Kidney (tissue), 22 donors: ENCODE measurements at places on chromosomes 5 and 9. TPM values are rescaled to one million over a fixed set of nuclear protein-coding genes. Genes with fewer than 3 reads are reported as not detected.

- DNase-seq, result no peak
These were observed 29.9 kb downstream of the ACSL6 start for GRCh38 chr5:131981516-131981915.

DNA sequence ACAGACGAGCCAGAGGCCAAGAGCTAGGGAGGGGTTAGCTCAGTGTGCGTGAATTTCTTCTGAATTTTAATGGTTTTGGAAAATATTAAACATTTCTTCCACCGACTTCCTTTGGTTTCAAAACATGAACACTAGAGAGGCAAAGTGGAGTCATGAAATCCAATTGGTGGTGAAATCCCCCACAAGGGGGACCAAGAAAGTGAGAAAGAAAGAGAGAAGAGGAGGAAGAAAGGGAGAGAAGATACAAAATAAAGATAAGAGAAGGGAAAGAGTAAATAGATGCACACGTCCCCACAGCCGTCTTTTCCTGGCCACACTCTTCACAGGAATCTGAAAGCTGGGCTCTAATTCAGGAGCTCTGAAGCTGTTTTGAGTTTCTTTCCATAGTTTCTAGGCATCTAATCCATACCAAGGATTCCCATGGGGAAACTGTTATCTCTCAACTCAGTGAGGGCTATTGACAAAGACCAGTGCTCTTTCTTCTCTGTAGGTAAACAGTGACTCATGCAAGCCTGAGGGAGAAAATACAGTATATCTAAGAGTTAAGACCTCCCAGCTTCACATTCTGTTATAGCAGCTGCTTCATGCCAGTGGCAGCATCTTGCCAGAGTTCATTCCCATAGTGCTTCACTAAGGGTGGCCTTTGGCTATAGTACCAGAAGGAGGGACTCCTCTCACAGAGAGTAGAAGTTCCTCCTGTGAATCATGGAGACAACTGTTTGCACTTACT, 115.8 kb upstream of the LIFR start:
- no peak for DNase-seq

GRCh38 chr9:37408933-37409710, 13.4 kb upstream of the GRHPR start:
- DNase-seq, result no peak

- DNase-seq, result no peak
These were observed 27.7 kb downstream of the TUT7 start for GRCh38 chr9:86326536-86326935.

DNA sequence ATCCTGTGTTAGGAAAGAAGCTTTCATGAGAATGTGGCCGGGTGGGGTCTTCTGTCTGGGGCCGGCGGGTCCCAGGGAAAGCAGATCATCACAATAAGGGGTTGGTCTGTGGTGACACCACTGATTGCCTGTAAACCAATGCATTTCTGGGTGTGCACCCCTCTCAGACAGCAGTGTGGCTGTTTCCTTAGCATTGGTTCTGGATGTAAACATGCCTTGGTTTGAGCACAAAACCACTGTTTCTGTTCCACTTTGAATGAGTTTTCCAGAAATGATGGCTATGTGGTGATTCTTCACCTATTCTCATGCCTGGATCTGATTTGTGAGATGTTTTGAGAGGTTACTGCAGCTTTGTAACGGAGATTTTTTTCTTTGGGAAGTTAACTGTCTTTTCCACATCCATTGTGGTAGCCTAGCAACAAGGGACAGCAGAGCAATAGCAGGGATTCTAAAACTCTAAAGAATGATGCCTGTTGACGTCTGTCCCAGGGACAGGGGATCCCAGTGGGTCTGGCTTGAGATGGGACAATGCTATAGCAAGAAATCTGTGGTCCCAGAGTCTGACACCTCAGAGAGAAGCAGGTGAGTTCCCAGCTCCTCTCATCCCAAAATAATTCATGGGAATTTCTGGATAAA, at the start of gene CCDC192:
Gene CCDC192, plus strand, starts transcription at position 466 of the 636 bp plus-strand sequence. Its CDS starts 55 bp downstream, at position 521.
- DNase-seq, result no peak

GRCh38 chr9:123657941-123658340, 272.0 kb downstream of the DENND1A start:
- DNase-seq, result no peak

GRCh38 chr5:155921621-155922020, 405.3 kb upstream of the SGCD start:
- no peak for DNase-seq

DNA sequence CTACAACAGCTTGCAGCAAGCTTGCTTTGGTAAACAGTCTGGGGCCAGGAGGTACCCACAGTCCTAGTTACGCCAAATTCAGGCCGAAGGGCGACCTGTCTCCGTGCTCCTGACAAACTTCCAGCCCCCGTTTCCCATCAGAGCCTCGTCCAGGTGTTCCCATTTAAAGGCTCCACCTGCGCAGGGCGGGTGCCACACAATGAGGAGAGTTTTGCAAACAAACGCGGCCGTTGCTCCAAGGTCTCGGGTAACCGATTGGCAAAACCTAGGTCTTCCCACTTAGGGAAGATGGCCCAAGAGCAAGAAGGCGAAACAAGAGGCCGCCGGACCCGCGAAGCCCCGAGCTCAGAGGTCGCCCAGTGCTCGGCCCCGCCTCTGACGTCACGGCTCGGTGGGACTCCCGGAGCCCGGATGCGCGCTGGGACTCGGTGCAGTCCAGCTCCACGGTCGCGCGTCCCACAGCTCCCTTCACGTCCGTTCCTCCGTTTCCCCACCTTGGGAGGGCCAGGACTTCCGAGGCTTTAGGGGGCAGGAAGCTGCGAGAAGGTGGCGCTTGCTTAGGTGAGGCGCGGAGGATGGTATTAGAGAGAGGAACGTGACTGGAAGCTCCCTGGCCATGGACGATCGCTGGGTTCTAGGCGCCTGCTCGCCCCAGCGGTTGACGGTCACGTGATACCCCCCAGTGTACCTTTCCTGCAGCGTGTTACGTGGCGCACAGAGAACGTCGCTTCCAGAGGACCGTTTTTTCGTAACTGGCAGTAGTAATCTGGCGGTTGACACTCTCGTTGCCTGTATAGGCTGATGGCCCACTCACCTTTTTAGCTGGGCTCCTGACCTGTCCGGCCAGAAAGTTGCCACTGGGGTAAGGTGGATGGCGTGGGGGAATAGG, 41.8 kb upstream of the KDM4C start:
- peak; percentile 68 for DNase-seq

DNA sequence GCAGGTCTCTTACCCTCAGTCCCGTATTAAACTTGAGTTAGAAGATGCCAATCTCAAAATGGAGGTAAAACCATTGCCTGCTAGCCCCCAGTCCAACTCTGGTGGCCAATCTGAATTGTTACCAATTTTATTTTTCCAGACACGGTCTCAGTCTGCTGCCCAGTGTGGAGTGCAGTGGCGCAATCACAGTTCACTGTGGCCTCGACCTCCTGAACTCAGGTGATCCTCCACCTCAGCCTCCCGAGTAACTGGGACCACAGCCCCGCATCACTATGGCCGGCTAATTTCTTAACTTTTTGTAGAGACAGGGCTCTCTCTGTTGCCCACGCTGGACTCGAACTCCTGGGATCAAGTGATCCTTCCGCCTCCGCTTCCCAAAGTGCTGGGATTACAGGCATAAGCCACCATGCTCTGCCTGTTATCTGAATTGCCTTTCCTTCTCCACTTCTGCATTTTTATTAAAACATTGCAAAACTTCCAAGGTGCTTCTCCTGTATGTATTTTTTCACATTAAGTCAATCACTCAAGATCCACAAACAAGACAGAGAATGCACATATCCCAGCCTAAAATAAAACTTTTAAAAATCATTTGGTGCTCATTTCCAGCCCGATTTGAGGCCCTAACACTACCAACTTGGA, 2.3 kb downstream of the FANCC start:
- DNase-seq, result no peak

GRCh38 chr9:19233344-19233743, 2.9 kb downstream of the DENND4C start:
- DNase-seq, result no peak

GRCh38 chr5:441996-442334, 1.0 kb upstream of the EXOC3 start:
- no peak for DNase-seq

GRCh38 chr9:13171261-13171660, 108.2 kb downstream of the MPDZ start:
- no peak for DNase-seq

DNA sequence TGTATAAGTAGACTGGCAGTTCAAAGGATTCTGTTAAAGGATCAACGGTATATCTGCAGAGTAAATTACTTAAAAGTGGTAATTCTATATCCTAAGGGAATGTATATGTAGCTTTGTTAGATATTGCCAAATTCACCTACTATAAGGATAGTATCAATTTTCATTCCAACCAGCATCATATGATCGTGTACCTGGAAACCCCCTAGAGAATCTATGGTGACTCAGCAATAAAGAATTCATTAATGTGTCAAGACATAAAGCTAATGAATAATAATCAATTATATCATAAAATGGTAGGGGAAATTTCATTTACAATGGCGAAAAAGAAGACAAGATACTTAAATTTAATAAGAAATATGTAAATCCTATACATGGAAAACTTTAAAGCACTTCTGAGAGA, 234.1 kb upstream of the ACTBL2 start:
- DNase-seq, result no peak

DNA sequence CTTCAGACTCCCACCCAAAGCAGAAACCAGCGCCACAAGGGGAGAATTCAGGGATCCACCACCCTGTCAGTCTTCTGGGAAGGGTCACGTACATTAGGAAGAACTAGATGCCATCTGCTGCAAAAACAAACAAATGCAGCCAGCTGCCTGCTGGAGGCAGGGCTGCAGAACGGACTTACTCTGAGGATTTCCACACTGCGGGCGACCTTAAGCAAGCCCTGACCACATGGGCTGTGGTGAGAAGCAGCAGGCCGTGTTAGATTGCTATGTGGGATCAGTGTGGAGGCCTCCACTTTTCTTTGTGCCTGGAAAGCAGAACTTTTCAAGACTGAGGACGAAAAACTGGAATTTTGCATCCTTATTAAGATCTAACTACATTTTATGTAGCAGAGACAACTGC, 13.4 kb upstream of the LTC4S start:
- DNase-seq, result no peak

GRCh38 chr9:3708751-3709150, 182.9 kb upstream of the RFX3 start:
- DNase-seq, result peak; percentile 73

DNA sequence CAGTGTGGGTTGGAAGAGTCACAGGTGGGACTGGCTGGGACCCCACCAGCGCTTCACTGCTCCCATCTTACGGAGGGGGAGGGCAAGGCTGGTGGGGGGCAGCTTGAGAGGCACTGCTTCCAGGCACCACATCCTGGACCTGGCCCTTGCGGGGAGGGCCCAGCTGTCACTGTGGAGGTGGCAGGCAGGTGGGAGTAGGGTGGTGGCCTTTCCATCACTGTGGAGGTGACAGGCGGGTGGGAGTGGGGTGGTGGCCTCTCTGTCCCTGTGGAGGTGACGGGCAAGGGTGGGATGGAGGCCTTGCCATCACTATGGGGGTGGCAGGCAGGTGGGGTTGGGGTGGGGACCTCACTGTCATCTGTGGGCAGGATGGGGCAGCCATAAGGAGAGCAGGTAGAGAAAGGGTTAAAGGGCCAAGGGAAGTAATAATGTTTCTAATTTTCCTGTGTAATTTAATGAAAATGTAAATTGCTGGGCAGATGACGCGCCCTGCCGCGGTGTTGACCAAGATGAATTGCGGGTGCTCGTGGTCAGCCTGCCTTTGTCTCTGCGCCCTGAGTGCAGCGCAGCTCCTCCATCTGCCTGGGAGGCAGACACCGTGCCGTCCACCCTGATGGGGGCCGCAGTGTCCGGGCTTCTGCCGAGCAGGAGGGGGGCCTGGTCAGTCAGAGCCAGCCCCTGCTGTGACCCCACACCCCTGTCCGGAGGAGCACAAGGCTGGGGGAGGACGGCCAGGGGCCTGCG, 20.8 kb downstream of the RXRA start:
- no peak for DNase-seq

DNA sequence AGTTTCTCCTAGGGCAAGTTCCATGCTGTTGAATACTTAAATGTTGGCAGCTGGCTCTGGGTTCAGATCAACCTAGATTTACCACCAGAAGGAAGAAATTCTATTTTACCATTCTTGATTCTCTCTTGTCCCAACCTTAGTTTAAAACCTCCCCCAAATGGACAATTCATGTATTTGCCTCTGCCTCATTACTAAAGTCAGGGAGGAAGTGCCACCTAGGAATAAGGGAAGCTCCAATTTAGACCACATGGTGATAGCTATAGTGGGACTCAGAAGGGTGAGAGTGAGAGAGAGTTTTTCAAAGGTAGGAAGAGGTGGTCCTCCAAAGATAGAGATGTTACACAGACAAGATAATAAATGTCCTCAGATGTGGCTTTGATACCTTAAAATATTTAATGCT, 53.4 kb upstream of the PAM start:
- no peak for DNase-seq

DNA sequence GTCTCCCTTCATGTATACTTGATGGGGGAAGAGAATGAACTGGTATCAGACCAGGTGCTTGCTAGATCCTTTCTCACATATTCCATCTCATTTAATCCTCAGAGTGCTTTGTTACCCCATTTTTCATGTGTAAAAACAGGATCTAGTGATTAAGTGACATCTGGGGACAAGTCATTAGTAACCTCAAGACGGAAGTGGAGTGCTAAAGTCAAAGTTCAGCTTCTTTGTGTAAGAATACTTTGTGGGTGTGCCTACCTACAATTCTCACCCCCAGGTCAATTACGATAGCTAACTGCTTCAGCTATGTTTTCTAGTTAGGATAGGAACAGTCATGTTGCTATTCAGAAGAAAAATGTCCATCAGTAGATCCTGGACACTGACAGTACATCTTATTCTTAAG, 3.1 kb upstream of the FAM120AOS start:
- DNase-seq, result no peak

- peak; percentile 50 for DNase-seq
These were observed 59.7 kb downstream of the ABCA1 start for GRCh38 chr9:104868303-104868686.

GRCh38 chr9:123438321-123438720, 82.3 kb downstream of the CRB2 start:
- no peak for DNase-seq

GRCh38 chr5:113336975-113337374, 97.8 kb downstream of the TSSK1B start:
- DNase-seq, result peak; percentile 32

- DNase-seq, result no peak
These were observed 28.3 kb upstream of the NDFIP1 start for GRCh38 chr5:142080248-142080647.

- no peak for DNase-seq
These were observed 179.0 kb upstream of the SGCD start for GRCh38 chr5:156147944-156148285.

Gene PSAT1
- total RNA-seq, result 22.4 TPM

Gene PPIC
- 46.1 TPM for total RNA-seq

Gene OBP2B
- not detected for total RNA-seq

Gene RLN2
- 1.1 TPM for total RNA-seq

Gene CATSPER3
- total RNA-seq, result 1.4 TPM

Gene SPINK7
- not detected for total RNA-seq

Gene ATP10B
- 1.4 TPM for total RNA-seq

Gene FOXI1
- 5.1 TPM for total RNA-seq

Gene ANKRD20A1
- total RNA-seq, result 4.2 TPM

Gene DNAJA1
- 105 TPM for total RNA-seq

Gene FOXD4L6
- total RNA-seq, result not detected

Gene ANGPTL2
- total RNA-seq, result 12.4 TPM

Gene PCDHA2
- 0.50 TPM for total RNA-seq
